Stimulated activated CD4-positive, alpha-beta T cell treated with anti-CD3 and anti-CD28 coated beads, Interleukin-2, amount 100 ng/mL, for 4 hours (primary cell): ENCODE measurements at places on chromosomes 1 and 21.

GRCh38 chr1:3022976-3023375 is 1.7 kb downstream of the ACTRT2 start:
- no peak for DNase-seq

DNA sequence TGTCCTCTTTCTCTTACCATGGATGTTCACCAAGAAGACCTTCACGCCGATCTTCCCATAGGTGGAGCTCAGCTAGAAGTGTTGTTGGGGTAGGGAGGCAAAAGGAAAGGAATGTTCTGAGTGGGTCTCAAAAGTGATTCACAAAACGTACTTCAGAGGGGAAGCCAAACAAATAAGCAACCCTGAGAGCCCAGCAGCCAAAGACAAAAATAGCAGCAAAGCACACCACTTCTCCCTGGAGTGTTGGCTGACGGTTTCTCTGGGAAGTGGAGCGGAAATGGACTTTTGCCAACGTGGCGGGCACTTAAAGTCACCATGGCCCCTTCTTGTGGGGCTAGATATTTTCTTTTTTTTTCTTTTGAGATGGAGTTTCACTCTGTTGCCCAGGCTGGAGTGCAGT is 23.1 kb downstream of the SLC26A9 start:
- no peak for DNase-seq

- no peak for DNase-seq
Observed at GRCh38 chr1:51627672-51628071, 10.8 kb downstream of the OSBPL9 start.

DNA sequence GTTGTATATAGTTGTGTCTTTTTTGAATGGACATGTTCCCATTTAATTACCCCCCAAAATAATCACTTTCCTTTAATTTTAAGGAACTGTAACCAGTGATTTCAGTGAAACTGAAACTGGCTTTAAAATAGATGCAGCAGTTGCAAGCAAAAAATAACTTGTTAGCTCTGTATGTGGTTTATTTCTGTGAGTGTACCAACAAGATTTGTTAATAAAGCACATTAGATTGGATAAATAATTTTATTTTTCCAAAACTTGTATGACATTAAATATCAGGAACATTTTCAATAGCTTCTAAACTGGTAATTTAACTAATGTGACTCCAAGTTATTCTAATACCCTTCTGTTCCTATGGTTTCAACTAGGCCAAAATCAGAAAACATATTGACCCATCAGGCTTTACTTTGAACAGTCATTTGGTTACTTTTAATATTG is 184.3 kb upstream of the CACYBP start:
- no peak for DNase-seq
